ENCODE measurements at places on chromosomes 12 and 14.

DNA sequence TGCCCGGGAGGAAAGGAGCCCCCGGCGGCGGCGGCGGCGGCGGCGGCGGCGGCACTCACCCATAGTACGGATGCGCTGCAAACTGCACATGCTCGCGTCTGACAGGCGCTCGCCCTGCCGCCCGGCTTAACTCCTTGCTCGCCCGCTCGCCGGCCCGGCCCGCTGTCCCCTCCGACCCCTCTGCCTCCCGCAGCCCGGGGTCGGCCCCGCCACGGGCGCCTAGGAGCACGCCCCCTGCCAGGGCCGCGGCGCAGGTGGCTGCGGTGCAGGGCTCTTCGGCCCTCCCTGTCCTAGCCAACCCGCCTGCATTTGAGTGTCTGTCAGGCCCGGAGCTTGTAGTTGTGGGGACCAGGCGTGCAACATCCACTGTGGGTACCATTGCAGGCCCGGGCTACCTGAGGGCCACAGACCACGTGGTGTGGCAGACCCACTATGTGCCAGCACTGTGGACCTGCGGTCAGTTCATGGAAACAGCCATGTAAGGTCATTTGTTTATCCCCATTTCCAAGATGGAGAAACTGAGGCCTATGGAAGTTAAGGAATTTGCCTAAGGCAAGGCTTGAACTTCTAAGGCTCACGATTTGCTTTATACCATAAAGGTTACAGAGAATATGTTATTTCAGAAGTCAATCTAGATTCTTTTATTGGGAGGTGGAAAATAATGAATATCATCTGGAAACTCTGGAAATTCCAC, 17.6 kb upstream of the PLEKHH1 start:
- DNase-seq, result peak; percentile 18

DNA sequence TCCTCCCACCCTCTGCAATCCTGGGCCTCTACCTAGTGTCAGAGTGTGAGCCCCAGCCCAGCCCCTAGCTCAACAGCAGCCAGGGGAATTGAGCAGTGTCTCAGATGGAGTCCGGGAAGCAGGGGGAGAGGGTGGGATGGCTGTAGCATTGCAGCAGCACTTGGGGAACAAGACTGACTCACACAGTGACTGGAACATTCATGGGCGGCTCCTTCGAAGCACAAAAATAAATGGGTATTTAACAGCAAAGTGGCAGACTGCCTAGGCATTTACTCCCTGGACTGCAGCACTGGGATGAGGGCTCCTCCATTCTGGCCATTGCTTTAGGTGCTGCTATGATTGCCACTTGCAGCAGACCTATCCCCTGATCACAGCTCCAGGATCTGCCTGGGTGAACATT, 46.0 kb upstream of the STK38L start:
- DNase-seq, result no peak

DNA sequence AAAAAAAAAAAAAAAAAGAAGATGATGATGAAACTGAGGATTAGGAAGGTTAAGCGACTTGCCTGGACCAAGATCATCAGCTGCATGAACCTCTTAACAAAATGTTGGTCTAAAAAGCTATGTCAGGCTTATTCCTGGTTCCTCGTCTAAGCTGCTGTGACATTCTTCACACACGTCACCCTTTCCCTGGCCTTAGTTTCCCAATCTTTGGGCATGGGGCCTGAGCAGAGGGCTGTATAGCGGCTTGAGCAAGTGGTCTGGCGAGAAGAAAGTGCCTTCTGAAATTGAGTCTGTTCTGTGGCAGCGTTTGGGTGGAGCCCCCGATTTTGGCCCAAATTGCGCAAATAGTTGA, 58.7 kb upstream of the CCND2 start:
- DNase-seq, result no peak

GRCh38 chr12:48981757-48982157, 3.6 kb downstream of the WNT1 start:
- no peak for DNase-seq

GRCh38 chr12:57826400-57826799, 7.9 kb upstream of the AVIL start:
- no peak for DNase-seq

All from activated T-helper 1 cell treated with Interleukin-2 at 50 U/mL for 16 hours (primary cell).